ENCODE measurements at places on chromosomes 2 and 18.

- DNase-seq: no peak
These were observed 27.0 kb downstream of the MFSD6 start for GRCh38 chr2:190435031-190435670.

DNA sequence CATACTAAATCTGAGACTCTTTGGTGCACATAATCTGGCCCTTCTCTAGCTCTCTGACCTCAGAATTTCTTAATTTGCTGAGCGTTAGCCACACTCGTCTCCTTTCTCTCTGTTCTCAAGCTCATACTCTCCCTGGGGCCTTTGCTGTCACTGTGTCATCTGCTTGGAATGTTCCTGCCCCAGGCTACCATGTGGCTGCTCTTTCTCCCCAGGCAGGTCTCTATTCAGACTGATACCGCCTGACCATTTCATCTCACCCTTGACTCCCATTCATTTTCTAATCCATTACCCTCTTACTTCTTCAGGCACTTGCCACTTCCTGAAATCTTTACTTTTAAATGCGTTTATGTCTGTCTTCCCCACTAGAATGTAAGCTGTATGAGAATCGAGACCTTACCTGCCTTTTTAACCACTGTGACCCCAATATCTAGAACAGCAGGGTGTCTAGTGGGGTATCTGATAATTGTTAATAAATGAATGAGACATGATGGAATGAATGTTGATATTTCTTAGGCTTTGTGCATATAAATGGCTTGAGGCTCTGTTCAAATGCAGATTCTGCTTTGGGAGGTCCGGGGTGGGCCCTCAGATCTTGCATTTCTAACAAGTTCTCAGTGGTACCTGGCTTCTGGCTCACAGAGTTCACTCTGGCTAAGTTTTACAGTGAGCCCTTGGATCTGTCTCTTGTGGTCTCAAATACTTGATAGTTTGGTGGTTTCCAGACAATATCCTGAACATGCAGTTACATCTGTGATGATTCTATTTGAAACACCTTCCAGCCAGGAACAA lies 89.9 kb upstream of the EPC2 start:
- no peak for DNase-seq

DNA sequence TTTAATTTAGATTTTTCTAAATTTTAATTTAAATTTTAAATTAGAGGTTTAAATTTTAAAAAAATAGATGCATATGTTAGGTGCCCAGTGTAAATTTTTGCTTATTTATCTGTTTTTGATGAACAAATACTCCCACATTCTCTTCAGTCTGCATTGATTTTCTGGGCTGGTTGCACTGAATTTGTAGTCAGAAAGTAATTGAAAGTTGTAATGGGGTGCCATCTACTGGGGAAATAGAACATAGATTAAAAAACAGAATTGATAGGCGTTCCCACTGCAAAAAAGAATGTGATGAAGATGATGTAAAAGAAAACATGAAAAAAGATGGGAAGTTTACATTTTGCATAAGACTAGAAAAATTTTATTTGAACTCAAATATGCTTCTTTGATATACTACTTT lies 51.7 kb upstream of the CCDC85A start:
- no peak for DNase-seq

GRCh38 chr2:26710145-26710544 lies 17.6 kb downstream of the KCNK3 start:
- DNase-seq: no peak

DNA sequence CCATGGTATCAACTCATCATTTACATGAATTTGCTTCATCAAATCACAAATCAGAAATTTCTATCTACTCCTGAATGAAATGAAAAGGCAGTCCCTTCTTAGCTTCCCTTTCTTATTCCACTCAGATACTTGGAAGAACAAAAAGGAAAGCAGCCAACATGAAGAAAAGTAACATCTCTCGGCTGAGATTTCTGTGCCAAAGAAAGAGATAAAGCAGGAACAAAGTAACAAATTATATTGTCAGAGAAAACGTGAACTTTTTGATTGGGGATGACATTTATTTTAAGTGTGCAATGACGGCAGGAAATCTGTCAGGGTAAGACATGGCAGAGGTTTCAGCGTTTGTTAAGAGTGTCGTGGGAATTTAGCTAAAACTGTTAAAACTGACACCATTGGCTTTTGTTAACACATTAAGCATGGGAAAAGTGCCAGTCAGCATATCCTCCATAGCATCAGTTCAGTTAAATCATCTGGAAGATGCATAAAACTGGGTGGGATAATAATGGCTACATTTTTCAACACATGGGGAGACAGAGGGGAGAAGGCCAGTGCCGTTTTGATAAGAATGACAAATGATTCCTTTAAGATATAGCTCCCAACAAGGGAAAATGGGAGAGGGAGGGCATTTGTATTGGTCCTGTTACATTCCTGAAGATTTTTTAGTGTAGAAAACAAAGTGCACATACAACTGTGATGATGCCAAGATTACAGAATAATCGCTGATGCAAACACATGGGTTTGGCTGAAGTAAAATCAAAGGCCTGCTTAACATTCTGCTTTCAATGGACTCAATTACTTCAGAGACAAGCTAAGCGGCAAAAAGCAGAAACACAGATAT lies 211.6 kb downstream of the ZNF521 start:
- DNase-seq: no peak

DNA sequence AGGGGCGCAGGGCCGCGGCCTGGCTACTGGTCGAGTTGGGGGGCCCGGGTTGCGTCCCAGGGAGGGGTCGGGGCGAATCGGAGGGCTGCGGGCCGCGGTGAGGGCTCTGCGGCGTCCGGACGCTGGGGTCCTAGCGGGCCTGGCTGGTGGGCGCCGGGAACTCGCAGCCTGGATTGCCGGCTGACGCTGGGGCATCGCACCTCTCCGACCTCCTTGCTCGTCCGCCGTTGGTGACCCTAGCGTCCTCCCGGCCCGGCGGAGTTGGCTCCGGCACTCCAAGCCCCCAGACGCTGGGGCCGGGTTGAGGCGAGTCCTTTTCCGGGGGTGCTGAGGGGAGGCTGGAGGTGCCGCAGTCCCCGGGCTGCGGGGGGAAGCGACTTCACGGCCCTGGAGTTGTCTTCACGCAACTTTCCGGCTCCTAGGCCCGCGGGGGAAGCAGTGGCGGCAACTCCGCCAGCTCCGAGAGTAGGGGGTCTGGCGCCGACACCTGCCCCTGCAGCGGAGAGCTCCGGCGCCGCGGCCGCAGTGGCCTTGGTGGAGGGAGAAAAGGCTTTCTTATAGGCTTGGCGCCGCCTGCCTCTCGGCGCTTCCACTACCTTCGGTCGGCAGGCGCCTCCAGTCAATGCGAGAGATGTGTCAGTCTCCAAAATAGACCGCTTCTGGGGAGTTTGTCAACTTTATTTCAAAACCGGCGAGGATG lies 70.3 kb downstream of the HAUS1 start:
- DNase-seq: peak; percentile 7

DNA sequence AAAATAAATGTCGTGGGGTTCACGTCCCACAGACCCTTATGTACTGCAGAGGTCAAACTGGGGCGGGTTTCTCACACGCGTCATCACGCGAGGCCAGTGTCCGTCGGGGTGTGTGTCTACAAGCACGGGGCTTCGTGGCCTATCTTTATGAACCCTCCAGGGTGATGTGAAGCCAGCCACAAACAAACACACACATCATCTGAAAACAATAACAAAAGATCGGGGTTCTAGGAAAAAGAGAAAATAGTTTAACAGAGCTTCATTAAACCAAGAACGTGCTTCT lies 23.3 kb downstream of the LDLRAD4 start:
- DNase-seq: no peak

- DNase-seq: no peak
These were observed 10.3 kb downstream of the ITGA6 start for GRCh38 chr2:172437419-172438341.

DNA sequence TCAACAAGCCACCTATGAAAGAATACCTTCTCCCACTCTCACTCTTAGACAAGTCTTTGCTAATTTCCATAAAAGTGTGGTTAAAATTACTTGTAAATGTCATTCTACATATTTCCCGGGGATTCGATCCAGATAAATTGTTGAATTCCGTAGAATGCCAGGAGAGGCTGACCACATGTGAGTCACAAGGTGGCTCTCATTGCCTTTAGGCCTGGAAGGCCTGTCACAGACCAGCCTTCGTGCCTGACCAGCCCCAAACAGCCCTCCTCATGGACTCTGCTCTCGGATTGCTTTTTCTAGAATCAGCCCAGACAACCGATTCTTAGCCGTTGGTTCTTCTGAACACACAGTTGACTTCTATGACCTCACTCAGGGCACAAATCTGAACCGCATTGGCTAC lies 86.0 kb downstream of the RTN4 start:
- DNase-seq: no peak

DNA sequence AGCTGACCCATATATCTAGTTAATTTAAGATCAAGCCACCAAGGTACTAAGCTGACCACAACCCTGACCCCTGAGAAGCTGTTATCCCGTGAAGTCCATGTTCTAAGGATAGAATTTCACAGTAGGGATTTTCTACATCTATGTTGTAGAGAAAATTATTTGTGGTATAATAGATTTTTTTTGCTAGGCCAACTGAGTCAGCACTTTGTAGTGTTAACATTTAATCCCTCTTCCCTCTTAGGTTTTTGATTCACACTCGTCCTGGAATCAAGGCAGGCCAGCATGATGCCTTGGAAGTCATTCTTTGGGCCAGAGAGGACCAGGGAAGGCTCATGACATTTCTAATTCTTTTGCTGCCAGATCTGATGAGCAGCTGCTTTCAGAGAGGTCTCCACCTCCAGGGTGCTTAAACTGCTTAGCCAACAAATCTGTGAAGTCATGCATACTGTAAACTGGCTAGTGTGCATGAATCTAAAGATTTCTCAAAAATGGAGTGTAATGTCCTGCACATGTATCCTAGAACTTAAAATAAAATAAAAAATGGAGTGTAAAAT lies 102.5 kb downstream of the RBM43 start:
- no peak for DNase-seq

DNA sequence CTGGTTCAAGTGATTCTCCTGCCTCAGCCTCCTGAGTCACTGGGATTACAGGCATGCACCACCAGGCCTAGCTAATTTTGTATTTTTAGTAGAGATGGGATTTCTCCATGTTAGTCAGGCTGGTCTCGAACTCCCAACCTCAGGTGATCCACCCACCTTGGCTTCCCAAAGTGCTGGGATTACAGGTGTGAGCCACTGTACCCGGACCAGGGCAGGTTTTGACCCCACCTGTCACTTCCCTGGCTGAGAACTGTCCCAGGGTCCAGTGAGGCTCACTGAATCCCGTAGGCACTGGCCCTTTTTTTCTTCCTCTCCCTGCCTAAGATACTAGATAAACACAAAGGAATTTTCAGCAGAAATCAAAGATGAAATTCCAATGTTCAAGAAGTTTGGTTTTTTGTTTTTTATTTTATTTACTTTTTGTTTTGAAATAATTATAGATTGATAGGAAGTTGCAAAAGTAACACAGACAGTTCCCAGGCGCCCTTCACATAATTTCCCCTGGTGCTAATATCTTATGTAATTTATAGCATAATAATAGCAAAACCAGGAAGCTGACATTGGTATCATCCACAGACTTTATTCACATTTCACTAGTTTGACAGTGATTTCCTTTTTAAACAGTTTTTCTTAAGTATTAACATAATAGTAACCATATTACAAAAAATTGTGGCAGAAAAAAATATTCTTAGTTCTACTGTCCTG lies 52.4 kb upstream of the B3GNT7 start:
- no peak for DNase-seq

GRCh38 chr18:23151414-23152099 lies 16.3 kb downstream of the CABLES1 start:
- no peak for DNase-seq
